8988T (cell line): ENCODE measurements at places on chromosomes 16 and 17.

GRCh38 chr16:29806641-29807425 is 504 bp downstream of the MAZ start:
- peak; percentile 76 for DNase-seq

- DNase-seq, result peak; percentile 95
Observed at GRCh38 chr16:67917852-67918236, 13.8 kb downstream of the CTRL start.

GRCh38 chr16:60413969-60414368 is 1622.3 kb downstream of the CDH8 start:
- DNase-seq, result no peak

GRCh38 chr17:3020381-3020780 is 43.0 kb downstream of the OR1D5 start:
- DNase-seq, result no peak

- no peak for DNase-seq
Observed at GRCh38 chr16:5615868-5616642, 518.5 kb upstream of the EEF2KMT start.

DNA sequence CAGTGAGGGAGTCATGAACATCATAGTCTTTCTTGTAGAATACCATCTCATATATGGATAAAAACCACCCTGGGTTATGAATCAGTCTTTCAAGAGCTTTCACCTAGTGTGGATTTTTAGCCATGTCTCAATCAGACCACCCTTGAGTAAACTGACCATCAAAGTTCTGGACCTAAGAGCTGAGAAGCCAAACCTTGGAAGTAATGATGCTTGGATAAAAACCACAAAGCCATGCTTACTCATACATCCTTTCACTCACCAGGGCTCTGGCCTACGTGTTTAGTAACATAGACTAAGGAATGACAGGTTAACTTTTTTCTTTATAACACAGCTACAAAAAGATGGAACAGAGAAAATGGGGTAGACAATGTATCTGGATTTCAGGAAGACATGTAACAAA is 167.2 kb downstream of the STX8 start:
- DNase-seq, result no peak

DNA sequence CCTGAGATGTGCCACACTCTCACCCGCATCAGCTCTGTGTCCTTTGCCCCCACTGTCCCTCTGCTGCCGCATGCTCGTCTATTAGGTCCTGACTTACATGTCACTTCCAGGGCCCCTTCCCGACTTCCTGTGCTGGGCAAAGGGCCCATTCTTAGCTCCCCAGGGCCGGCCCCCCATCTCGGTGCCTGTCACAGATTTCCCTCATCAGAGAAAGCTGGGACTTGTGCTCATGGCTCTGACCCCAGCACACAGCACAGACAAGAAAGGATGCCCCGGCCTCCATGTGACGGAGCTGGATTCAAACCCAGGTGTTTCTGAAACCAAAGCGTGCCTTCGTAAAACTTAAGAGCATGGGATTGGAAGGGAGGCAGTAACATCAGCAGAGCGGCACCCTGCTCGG is 5.9 kb upstream of the MAPK7 start:
- DNase-seq, result peak; percentile 1

DNA sequence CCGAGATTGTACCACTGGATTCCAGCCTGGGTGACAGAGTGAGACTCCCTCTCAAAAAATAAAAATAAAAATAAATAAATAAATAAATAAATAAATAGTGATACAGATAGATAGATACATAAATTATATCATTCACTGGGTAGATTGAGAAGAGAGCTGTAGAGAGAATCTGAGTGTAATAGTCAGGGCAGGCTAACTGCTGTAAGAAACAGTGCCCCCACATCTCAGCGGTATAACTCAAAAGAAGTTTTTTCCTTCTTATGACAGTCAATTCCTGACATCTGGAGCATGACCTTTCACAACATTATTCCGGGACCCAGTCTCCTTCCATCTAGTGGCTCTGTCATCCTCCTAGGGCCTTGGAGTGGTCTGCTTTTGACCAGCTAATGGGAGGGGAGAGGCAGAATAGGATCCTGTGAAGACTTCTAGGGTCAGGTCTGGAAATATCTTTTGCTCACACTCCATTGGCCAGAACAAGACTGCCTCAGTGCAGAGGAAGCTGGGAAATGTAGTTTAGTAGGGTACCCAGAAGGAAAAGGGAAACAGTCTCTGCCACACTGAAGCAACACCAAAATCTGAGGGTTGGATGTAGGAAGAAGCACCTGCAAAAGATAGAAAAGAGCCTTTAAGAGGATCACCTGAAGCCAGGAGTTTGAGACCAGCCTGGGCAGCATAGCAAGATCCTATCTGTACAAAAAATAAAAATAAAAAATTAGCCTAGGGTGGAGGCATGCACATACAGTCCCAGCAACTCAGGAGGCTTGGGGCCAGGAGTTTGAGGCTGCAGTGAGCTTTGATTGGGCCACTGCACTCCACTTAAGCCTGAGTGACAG is 3.0 kb upstream of the QPRT start:
- no peak for DNase-seq

DNA sequence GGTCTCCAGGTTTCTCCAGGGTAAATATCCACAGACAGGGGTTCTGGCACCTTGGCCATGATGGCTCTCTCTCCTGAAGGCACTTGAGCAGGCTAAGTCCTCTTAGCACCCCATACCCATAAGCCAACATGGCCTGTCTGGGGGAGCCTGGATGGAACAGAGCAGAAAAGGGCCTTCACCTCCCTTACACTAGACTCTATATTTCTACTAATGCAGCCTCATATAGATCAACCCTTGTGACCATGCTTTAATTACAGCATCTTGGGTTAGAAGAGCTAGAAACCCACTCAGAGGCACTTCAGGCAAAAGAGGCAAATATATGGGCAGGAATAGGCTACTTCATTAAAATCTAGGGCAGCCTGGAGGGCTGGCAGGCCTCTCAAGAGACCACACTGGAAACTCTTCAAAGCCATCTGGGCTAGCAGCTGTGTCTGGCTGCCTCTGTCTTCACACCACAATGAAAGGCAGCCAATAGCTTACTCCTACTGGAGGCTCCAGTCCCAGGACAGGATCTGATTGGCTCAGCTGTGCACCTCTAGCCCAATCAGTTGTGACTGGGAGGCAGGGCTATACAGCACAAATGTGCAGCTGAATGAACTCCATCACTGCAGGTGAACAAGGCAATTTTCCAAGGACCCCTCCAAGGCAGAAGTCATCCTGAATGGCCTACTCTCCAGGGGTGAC is 4.7 kb upstream of the CDT1 start:
- DNase-seq, result no peak

- no peak for DNase-seq
Observed at GRCh38 chr17:81608082-81608481, 28.8 kb downstream of the NPLOC4 start.

DNA sequence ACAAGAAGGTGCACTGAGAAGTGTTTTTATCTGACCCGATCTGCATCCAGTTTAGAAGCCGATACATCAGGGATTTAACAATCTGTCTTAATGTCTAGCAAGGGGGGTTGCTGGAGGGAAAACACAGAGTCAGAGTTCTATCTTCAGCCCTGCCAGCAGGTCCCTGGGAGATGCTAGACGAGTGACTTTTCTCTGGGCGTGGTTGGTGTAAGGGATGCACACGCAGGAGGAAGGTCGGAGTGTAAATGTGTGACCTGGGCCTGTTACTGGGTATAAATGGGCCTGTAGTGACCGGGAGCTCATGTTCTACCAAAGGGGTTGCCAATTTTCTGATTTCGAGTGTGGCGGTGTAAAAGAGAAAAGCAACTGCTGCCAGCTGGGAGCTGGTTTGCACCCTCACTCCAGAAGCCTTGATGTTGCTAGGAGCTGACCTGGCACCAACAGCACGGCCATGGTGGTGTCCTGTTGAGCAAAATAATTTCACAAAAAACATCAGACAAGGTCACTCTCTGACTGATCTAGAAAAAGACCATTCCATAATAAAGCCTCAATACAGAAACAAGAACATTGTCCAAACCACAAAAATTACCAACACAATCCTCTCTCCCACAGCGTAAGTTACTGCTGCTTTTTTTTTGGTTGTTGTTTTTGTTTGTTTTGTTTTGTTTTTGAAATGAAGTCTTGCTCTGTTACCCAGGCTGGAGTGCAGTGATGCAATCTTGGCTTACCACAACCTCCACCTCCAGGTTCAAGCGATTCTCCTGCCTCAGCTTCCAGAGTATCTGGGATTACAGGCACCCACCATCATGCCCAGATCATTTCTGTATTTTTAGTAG is 1.3 kb upstream of the KCTD13 start:
- no peak for DNase-seq

DNA sequence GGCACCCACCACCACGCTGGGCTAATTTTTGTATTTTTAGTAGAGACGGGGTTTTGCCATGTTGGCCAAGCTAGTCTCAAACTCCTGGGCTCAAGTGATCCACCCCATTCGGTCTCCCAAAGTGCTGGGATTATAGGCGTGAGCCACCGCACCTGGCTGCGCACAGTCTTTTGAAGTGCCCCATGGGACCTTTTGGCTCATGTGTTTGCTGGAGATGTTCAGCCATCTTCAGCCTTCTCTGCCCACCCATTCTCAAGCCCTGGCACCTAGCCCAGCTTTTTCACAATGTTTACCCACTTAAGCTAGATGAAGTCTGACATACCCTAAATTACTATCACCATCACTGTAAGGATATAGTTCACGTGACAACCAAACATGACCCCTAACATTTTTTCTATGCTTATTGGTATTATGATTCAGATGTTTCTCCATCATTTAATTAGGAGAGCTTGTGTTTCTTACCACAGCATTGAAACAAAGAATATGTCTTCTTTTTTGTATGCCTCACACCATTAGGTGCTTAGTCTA is 32.3 kb downstream of the PECAM1 start:
- DNase-seq, result no peak

DNA sequence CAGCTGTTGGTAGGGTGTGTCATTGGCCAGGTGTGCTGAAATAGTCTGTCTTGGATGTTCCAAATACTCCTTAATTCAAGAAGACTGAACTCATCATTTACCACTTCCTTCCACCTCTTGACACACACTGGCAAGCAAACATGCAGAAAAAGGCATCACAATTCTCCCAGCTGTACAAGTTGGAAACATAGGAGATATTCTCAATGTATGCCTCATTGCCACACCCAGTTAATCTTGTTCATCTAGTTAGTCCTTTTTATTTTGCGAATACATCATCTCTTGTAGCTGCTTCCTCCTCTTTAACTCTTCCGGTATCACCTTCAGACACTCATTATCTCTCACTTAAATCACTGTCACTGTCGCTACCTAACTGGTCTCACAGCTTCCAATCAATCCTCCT is 75.1 kb upstream of the GOT2 start:
- DNase-seq, result no peak

DNA sequence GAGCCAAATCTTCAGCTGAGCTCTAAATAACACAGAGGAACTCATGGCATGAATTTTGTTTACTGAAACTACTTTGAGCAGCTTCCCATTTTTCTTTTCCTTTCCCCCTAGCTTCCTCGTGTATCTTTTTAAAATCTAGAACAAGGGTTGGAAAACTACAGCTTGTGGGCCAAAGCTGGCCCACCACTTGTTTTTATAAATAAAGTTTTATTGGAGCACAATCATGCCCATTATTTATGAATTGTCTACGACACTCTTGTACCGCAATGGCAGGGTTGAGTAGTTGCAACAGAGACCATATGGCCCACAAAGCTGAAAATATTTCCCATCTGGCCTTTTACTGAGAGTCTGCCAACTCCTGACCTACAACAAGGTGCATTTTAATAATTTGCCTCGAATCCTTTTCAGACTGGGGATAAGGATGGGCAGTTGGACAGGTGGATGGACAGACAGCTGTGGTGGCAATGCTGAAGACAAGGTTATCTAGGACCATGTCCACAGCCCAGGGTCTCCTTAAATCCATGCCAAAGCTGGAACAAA is 87.7 kb downstream of the RMI2 start:
- no peak for DNase-seq

- peak; percentile 85 for DNase-seq
Observed at GRCh38 chr16:1772908-1773702, at the start of gene MRPS34. Gene MRPS34 (minus strand): TSS chr16:1773134. CDS start chr16:1773119, 15 bp downstream.

DNA sequence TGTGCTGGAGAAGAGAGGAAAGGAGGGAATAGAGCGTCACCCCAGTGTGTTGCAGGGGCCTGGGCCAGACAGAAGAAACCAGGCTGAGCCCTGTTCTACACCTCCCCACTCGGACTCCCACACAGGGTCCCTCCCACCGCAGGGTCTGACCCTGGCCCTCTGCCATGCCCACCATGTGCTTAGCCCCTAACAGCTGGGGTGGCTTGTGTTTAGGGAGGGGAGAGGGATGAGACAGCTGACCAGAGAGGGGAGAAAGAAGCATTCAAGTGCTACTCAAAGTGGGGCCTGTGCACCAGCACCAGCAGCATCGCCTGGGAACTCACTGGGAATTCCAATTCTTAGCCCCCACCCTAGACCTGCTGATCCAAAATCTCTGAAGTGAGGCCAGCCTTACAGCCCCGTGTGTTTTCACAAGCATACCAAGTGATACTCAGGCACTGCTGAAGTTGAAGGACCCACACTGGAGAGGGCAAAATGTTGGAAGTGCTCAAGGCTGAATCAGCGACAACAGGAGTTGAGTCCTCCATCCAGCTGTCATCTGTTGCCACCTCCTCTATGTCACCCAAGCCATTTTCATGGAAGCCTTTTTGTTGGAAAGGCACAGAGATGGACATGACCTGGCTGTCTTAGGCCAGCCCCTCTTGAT is 47.0 kb downstream of the FZD2 start:
- DNase-seq, result no peak

GRCh38 chr17:64515419-64515818 is 8.6 kb downstream of the CEP95 start:
- DNase-seq, result no peak

- DNase-seq, result no peak
Observed at GRCh38 chr16:64711596-64711995, 410.3 kb downstream of the CDH11 start.

- no peak for DNase-seq
Observed at GRCh38 chr17:37553401-37553966, 55.7 kb downstream of the SYNRG start.

DNA sequence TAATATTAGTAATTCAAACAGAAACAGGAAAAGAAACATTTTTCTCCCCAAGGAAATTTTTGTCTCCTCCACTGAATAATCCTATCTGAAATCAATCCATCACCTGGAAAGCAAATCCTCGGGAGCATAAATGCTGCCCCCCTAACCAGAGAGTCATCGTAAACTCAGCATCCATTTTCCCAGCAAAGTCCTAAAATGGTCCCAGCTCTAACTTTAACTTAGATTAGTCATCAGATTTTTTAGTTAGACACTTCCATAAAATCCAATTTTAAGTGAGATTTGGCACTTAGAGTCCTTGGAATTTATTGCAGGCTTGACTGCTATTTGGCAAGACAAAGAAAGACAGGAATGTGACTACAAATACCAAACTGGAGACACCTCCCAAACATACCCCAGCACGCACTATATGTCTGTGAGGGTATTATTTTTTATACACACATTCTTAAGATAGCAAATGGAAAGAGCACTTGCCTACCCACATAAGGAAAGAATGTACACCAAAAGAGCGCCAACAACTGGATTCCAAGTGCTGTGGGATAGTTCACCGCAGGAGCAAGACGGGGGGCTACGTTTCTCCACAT is 15.4 kb downstream of the SCO1 start:
- no peak for DNase-seq
